ENCODE measurements at places on chromosomes 3 and 15.

- DNase-seq = no peak
Observed at GRCh38 chr15:91795235-91795634, 58.3 kb upstream of the SLCO3A1 start.

DNA sequence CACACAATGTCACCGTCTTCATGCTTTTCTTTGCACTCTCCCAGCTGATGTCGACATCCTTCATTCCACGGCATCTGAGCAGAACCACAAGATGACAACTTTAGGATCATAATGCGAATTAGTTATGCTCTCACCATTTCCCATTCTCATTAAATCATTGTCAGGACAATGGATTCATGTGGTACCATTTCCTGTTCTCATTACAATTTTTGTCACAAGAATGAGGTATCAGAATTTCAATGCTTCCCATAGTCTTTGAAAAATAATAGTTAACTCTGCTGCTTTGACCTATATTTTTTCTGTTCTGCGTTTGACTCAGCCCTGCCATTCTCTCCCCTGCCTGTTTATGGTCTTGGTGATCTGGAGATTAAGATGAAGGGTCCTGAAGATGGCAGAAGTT lies 175.7 kb upstream of the MDFIC2 start:
- no peak for DNase-seq

DNA sequence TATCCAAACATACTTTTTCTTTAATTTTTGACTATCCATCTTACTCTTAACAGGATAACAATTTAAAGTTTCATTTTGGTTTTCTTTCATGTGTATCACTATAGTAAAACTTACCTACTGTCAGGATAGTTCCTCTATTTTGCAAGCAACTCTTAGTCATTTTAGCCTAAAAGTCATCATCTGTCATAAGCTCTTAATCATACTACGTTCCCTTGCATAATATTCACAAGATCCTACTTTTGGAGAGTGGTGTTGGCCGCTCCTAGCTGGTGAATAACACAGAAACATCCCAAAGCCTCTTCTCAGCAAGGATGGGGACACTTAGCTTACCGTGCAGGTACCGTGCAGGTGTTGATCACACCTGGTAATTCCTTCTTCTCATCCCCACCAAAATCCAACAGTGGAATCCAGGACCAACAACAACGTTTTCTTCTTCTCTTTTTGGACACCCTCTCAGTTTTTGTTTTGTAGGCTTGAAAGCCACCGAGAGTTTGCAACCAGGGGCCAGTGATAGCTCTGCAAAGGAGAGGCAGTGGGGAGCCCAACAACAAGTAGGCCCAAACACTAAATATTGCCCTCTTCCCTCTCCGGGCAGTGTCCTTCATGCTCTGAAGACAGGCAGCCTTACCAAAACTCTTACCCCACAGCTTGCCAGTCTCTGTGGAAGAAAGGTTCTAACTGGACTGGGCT lies 433 bp downstream of the FILIP1L start:
- no peak for DNase-seq

- DNase-seq = no peak
Observed at GRCh38 chr15:101675015-101675414, 22.8 kb upstream of the TM2D3 start.

DNA sequence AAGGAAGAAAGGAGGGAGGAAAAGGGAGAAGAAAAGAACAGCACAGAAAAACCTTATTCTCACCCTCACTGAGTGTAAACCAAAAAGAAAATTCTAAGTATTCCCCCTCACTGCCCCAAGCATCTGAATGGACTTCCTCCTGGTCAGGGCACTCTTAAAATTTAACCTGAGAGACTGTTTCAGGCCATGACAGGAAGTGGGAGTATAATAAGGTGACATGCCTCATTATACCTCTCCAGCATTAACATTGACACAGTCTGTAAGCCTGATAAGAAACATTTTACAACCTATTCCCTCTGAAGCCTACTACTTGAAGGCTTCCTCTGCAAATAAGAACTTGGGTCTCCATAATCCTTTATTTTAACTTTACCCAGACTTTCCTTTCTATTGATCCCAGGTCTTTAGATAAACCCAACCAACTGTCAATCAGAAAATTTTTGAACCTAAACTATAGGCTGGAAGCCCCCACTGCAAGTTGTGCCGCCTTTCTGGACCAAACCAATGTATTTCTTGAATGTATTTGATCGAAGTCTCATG lies 41.7 kb downstream of the SLCO2A1 start:
- no peak for DNase-seq

DNA sequence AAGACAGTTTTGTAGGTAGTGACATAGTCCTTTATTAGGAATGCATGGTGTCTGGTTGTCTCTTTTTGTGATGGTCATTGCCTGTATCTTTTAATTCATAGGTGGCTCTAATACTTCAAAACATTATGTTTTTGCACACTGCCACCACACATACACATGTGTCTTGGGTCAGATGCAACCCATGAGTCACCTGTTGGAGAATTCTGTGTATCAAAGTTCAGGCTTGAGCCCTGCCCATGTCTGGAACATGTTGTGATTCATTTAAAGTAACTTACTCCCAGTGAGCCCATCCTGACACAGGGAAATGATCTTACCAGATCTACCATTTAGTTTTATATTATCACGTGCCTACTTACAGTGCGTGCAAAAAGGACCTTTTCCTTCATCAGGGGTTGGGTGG lies 142.7 kb downstream of the GHSR start:
- DNase-seq = no peak

DNA sequence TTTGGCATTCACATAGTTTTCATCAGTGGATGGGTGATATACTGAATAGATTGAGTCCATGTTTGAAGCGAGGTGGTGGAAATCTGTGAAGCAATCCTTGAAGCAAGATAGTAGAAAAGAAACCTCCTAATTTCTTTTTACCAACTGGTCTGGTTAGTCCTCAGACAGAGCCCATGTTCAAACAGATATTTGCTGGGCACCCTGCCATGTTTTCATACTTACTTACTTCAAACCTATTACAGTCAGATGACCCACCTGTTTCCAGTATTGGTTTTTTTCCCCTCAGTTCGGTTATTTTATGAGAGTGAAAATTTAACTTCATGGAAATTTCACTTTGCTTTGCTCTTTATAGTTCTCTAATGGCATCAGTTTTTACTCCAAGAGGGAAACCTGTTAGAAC lies 23.7 kb downstream of the EXOSC7 start:
- DNase-seq = no peak

GRCh38 chr3:12886736-12887135 lies 45.4 kb upstream of the RPL32 start:
- no peak for DNase-seq

DNA sequence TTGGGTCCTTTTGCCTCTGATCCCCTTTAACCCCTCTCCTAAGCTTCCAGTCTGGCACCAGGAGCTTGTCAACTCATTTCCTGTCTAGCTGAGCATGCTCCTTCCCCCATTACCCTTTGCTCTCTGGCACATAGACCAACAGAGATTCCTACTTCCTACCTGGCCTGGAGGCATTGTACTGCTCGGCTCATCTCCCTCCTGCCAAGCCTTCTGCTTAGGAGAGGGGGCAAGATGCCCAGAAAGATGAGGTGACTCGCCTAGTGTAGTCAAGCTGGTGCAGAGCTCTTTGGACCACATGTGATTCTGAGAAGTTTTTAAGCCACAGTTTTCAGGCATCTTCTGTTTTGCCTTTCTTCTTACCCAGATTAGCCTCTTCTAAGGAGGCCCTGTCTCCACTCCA lies 95.4 kb downstream of the ZNF621 start:
- DNase-seq = no peak

DNA sequence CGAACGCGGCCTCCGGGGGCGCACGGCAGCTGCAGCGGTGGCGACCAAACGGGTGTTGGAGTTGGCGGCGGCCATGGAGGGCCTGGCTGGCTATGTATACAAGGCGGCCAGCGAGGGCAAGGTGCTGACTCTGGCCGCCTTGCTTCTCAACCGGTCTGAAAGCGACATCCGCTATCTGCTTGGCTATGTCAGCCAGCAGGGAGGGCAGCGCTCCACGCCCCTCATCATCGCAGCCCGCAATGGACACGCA lies 725 bp downstream of the FEM1B start:
- no peak for DNase-seq

- no peak for DNase-seq
Observed at GRCh38 chr3:179608931-179609720, 4.5 kb downstream of the NDUFB5 start.

DNA sequence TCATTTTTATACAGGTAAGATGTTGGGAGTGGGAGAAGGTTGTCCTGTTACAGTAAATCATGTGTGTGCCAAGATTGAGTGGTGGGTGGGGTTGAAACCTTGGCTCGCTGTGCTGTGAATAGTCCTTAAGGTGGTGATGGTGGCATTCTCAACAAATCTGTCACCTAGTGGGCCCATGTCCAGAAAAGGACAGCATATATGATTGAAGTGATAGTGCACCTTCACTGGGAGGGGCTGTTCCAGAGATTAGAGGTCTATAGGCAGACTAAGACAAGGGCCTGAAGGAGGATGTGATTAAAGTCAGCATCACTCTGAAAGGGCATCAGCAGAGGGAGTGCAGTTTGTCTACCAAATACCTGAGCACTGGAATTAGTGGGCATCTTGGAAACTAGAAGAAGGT lies 374.2 kb upstream of the C2CD4B start:
- no peak for DNase-seq

GRCh38 chr3:110750201-110750600 lies 321.4 kb upstream of the NECTIN3 start:
- no peak for DNase-seq

DNA sequence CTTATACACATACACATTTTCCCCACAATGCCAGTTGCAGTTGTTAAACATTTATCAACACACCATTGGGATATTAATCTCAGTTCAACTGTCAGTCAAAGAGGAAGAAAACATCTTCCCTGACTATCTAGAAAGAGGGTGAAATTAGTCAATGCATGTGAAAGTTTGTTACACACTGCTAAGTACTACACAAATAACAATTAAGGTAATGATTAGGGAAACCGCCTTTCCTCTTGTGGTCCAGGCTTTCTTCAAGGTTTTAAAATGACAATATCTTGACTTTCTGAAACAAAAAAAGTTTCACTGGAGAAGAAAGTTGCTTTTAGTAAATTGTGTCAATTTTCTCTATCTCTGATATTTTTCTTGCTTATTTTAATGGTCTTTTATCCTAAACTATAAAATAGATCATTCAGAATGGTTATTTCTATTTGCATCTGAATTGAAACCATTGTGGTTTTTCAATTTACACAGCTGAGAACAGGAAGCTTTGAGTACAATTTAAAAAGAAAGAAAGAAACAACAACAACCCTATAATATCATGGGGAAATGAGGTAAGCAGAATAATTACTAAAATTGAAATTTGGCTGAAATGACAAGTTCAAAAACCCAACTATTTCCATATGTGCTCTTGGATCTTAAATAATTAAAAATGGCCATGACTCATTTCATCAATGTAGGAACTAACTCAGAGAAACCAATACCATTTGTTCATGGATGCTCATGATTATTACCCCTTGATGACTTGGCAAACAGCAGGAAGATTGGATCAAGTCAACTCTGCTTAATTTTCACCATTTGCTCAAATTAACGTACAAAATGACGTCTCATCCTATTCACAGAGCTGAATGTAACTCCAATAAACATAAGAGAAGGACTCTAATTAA lies 31.7 kb downstream of the GPR149 start:
- peak; percentile 11 for DNase-seq

DNA sequence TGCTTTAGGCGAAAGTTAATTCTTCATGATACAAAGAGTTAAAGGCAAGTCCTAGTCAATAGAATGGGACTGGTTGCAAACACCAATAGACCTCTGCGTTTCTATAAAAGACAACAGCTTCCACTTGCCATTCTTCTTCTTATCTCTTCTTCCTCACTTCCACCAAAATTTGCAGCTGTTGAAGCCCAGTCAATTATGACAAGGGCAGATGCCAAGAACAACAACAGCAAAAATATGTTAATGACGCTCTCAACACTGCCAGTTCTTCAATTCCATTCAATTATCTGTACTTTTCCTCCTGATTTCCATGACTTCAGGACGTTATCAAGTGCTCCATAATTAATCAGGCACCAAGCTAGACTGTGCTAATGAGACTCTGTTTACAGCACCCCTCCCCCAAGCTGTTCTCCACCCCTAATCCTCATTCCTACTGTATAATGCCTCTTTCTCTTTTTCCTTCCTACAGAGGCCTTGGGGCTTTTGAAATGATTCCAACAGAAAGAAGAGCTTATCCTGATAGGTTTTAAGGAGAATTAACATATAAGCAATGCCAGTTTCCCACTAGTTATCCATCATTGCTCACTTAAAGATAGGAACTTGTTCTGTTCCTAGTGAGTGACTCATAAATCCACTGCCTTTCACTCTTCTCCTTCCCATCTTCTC lies 1160.5 kb downstream of the IGSF11 start:
- DNase-seq = no peak

GRCh38 chr15:78204351-78205309 lies 29.7 kb downstream of the ACSBG1 start:
- DNase-seq = no peak

GRCh38 chr15:45583731-45584639 lies 3.2 kb upstream of the BLOC1S6 start:
- no peak for DNase-seq
